Upper lobe of left lung (tissue), 6 donors: ENCODE measurements at places on chromosomes 3 and 15. TPM values are rescaled to one million over a fixed set of nuclear protein-coding genes. Genes with fewer than 3 reads are reported as not detected.

DNA sequence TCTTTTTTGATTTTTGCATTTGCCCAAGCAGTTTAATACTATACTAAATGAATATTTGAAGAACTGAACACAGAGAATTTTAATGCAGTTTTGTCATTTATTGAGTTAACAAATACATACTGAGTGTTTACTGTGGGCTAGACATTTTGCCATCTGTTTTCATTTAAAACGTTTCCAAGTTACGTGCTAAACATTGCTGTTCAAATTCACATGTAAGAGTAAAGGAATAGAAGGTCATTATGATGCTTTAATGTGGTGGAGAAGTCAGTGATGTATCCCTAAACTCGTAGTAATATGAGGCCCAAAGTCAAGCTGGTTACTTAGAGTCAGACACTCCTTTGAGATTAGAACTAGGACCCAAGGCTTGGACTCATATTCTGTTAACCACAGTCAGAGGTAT is 49.4 kb downstream of the CRYBG3 start:
- H3K36me3 ChIP-seq = peaks cover 4% of the 10 kb centered on the region
- DNase-seq = no peak
- peak overlapping the region; percentile 4 for H3K27ac ChIP-seq
- H3K4me3 ChIP-seq = no peak overlapping the region
- no peaks in the 10 kb centered on the region for H3K27me3 ChIP-seq

- no peaks in the 10 kb centered on the region for H3K36me3 ChIP-seq
- no peaks in the 10 kb centered on the region for H3K27me3 ChIP-seq
- H3K4me3 ChIP-seq = no peak overlapping the region
- H3K4me1 ChIP-seq = no peaks in the 10 kb centered on the region
- no peak overlapping the region for H3K27ac ChIP-seq
- no peak for DNase-seq
Measured at GRCh38 chr15:29044503-29044901, 158.7 kb downstream of the APBA2 start.

DNA sequence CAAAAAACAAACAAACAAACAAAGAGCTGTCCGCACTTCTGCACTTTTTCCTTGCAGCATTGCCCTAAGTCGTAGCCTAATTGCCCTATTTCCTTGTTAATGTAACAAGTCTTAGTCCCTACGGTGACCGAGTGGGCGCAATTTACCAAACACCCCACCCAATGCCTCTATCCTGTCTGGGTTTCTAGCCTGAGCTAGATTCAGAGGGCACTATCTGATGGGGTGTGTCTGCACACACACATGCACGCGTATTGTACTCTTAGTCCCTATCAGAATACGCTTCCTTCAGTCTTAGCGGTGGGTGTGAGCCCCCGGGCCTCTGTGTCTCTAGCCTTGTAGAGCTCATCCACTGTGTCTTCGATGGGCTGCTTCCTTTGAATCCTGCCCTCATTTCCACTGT is 125.9 kb upstream of the DLG1 start:
- no peaks in the 10 kb centered on the region for H3K27me3 ChIP-seq
- no peaks in the 10 kb centered on the region for H3K4me1 ChIP-seq
- H3K4me3 ChIP-seq = no peak overlapping the region

DNA sequence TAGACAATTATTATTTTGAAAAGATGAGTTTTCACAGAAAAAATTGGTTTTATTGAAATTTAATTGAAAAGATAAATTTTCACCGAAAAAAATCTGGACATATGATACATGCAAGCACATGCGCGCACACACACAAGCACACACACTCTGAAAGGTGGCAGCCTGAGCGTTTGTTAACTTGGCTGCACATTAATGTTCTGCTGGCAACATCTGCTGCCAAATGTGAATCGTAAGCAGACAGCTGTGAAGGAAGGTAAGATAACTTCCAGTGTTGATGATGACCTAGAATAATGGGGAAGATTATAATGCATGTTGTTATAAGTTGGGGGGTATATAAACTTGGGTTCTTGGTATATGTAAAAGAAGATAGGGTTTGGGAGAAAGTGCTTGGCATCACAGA is 18.4 kb upstream of the CMTM7 start:
- no peak overlapping the region for H3K27ac ChIP-seq
- no peaks in the 10 kb centered on the region for H3K4me1 ChIP-seq
- H3K27me3 ChIP-seq = no peaks in the 10 kb centered on the region
- no peaks in the 10 kb centered on the region for H3K36me3 ChIP-seq
- no peak for DNase-seq
- no peak overlapping the region for H3K4me3 ChIP-seq

GRCh38 chr15:78618490-78618934 is 2.3 kb downstream of the CHRNA3 start:
- H3K27me3 ChIP-seq = no peaks in the 10 kb centered on the region
- DNase-seq = no peak
- no peak overlapping the region for H3K4me3 ChIP-seq
- peaks cover 14% of the 10 kb centered on the region for H3K4me1 ChIP-seq
- H3K36me3 ChIP-seq = no peaks in the 10 kb centered on the region

DNA sequence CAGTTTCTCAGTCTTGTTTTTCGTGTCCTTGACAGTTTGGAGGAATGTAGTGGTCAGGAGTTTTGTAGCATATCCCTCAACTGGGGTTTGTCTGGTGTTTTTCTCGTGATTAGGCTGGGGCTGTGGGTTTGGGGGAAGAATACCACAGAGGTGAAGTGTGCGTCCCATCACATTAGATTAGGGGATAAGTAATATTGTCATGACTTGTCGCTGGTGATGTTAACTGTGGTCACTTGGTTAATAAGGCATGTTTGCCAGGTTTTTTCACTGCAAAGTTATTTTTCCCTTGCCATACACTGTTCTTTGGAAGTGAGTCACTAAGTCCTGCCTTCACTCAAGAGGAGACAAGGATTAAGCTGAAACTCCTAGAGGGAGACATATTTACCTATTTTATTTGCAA is 39.1 kb downstream of the PAK2 start:
- no peak for DNase-seq
- peaks cover 9% of the 10 kb centered on the region for H3K36me3 ChIP-seq
- no peak overlapping the region for H3K27ac ChIP-seq
- H3K4me1 ChIP-seq = peaks cover 9% of the 10 kb centered on the region
- no peak overlapping the region for H3K4me3 ChIP-seq

DNA sequence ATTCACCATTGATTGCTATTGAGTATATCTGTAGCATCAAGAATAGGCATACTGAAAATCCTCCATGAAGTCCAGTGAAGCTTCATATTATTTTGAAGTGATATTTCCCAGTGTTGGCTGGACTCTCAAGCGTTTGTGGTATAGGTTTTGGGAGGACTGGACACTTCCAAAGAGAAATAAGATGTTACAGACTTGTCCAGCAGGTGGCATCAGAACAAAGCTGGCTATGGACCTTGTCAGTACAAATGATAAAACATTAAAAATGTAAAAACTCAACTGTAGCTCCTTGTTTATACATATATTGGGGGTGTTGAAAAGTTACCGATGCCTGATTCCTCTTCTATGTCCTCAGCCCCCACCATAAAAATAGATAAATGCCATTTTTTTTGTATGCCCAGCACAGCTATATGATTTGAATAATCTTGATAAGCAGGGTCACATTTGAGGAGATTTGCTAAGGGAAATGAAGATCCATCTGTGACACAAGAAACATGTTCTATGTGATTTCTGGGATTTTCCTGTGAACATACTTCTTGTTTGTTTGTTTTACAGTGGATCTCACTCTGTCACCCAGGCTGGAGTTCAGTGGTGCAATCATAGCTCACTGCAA is 54.5 kb upstream of the GOLGA6B start:
- no peaks in the 10 kb centered on the region for H3K4me1 ChIP-seq
- H3K27me3 ChIP-seq = no peaks in the 10 kb centered on the region
- H3K27ac ChIP-seq = no peak overlapping the region
- DNase-seq = no peak
- no peaks in the 10 kb centered on the region for H3K36me3 ChIP-seq

DNA sequence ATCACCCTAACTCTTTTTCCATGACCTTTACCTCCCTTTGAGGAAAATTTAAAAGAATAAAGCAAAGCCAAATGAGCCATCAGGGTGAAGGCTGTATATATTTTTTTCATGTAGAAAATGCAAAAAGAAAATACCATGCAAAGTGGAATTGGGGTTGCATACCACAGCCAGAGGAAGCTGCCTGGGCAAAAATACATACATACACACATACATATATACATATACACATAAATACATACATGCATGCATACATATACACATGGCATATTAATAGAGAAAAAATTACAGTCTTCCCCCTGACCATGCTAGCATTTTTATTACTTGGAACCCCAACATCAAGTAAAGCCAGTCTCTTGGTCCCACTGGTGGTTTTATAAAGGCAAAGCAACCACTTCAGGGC is 63.7 kb upstream of the TMCO5A start:
- no peak for DNase-seq
- H3K4me3 ChIP-seq = no peak overlapping the region
- no peaks in the 10 kb centered on the region for H3K36me3 ChIP-seq

- H3K36me3 ChIP-seq = no peaks in the 10 kb centered on the region
- no peak overlapping the region for H3K4me3 ChIP-seq
- DNase-seq = no peak
- no peak overlapping the region for H3K27ac ChIP-seq
- no peaks in the 10 kb centered on the region for H3K27me3 ChIP-seq
Measured at GRCh38 chr15:27094235-27094634, 123.3 kb downstream of the GABRG3 start.

- no peak overlapping the region for H3K27ac ChIP-seq
- no peaks in the 10 kb centered on the region for H3K27me3 ChIP-seq
- H3K4me1 ChIP-seq = peaks cover under 1% of the 10 kb centered on the region
- no peak overlapping the region for H3K4me3 ChIP-seq
- no peak for DNase-seq
- H3K36me3 ChIP-seq = no peaks in the 10 kb centered on the region
Measured at GRCh38 chr3:13491206-13491974, 11.3 kb downstream of the HDAC11 start.

GRCh38 chr3:142127941-142128658 is 21.2 kb downstream of the TFDP2 start:
- H3K27ac ChIP-seq = no peak overlapping the region
- DNase-seq = no peak
- no peaks in the 10 kb centered on the region for H3K27me3 ChIP-seq
- H3K36me3 ChIP-seq = no peaks in the 10 kb centered on the region
- no peak overlapping the region for H3K4me3 ChIP-seq

- DNase-seq = no peak
- H3K4me3 ChIP-seq = no peak overlapping the region
- H3K27ac ChIP-seq = peak overlapping the region; percentile 85
- H3K4me1 ChIP-seq = peaks cover 61% of the 10 kb centered on the region
- H3K27me3 ChIP-seq = no peaks in the 10 kb centered on the region
Measured at GRCh38 chr3:129557548-129557894, 14.5 kb downstream of the H1-8 start.

The SAMMSON gene
- not detected for total RNA-seq

The PLSCR2 gene
- total RNA-seq = 0.31 TPM

The UROC1 gene
- not detected for total RNA-seq

The ALDH1A2 gene
- 3.6 TPM for total RNA-seq

The RAB8B gene
- 47.6 TPM for total RNA-seq

The MUSTN1 gene
- 1.2 TPM for total RNA-seq

The ARL14 gene
- total RNA-seq = not detected

The CADM2 gene
- total RNA-seq = 1.4 TPM

The PARP15 gene
- total RNA-seq = 12.4 TPM

The EIF5A2 gene
- total RNA-seq = 2.0 TPM

The ATP13A5 gene
- total RNA-seq = 2.9 TPM

The MBD4 gene
- total RNA-seq = 34.6 TPM
